ENCODE measurements at places on chromosomes 7 and 10.

DNA sequence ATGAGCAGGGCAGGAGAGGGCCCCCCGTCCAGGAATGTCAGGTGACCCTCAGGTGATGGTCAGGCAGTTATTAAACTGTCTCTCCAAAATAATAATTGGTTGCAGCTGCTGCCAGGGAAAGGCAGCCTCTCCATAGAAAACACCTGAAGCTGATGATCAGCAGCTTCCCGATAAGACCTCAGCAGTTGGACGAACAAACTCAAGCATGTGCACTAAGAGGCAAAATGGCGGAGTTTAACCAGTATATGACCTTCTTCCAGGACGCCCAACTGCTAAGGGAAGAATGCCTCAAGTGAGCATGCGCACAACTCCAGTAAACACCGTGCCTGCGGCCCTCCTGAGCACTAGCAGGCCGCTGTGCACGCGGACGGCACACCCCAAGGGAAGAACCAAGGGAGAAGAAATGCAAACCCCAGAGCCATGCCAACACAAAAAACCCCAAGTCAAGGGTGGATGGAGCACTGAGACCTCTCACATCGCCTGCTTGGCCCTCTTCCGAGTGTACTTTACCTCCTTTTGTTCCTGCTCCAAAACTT, 38.9 kb upstream of the ADARB2 start:
- no peak for DNase-seq

GRCh38 chr7:37234334-37234733, 214.3 kb downstream of the ELMO1 start:
- DNase-seq: no peak

- no peak for DNase-seq
Observed at GRCh38 chr7:43735403-43735801, 6.1 kb upstream of the COA1 start.

GRCh38 chr7:15041226-15041625, 138.7 kb upstream of the DGKB start:
- no peak for DNase-seq

GRCh38 chr10:115895166-115895565, 377.8 kb downstream of the GFRA1 start:
- DNase-seq: no peak

GRCh38 chr7:128010391-128011127, 20.7 kb downstream of the LRRC4 start:
- DNase-seq: no peak

- no peak for DNase-seq
Observed at GRCh38 chr10:70476249-70477035, 2.1 kb upstream of the PALD1 start.

DNA sequence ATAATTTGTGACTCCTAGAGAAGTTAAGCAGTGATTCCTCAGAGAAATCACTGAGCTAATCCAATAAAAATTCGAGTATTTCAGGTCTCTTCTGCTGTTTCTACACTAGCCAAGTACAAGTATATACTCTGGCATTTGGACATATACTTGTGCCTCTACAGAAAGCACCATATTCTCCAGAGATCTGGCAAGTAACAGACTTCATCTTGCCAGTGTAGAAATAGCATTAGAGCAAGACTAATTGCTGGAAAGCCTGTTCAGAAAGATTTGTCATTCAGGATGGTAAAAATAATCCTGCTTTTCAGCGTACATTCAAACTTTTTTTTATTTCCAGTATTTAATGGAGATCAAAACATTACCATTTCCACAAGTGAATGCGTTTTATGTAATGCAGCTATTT, 410.8 kb upstream of the ETV1 start:
- no peak for DNase-seq

DNA sequence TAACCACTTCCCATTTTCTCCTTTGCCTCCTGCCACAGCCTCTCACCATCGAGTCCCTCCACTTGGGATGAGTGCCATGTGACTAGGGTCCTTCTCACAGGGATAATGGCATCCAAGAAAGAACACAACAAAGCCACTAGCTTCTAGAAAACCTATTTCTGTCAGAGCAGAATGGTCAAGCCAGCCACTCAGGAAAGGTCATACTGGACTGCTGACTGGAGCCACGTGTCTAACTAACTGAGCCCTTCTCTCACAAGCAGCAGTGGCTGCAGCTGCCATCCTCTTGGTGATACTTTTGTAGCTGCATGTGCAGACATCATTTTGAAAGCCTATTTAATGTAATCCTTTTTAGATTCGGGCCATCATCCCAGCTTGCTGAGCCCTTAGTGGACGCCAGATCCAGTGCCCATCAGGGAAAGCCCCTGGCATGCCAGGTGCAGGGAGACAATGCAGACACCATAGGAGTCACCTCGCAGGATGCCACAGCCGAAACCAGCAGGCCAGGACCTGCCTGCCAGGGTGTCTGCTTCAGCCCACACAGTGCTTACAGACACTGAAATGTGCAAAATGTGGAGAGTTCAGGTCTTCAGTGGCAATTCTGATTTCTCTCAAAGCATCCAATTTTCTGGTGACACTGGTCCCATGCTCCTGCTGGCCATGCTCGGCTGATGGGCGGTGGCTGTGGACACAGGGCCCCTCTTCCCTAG, 98.3 kb upstream of the DDC start:
- DNase-seq: no peak

DNA sequence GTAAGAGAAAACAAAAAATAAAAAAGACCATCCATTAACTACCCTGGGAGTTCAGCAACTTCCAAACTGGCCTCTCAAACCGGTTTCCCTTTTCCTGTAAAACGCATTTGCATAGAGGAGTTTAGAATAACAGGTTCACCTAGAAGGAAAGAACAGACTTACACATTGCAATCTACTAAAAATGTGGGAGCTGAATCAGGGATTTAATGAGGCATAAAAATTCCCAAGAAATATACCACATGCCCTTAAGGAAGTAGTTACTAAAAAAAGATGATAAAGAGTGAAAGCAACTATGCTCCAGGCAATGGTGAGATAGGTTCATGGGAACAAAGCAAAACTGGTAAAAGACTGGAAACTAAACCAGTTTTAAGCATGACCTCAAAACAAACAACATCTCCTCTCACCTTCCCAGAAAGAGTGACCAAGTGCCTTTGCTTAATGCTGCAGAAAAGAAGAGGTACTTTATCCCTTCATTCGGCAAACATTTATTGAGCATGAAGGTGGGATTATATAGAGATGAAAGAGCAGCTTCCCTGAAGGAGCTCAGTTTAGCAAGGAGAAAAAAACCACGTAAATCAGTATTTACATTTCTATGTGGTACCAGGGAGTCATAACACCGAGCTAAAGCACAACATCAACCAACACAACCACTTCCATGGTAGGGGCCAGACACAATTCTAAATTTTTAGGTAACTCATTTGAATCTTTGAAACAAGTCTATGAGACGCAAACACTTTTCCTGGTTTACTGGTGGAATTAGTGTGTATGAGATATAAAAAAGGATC, 152.8 kb downstream of the SGMS1 start:
- peak; percentile 91 for DNase-seq

DNA sequence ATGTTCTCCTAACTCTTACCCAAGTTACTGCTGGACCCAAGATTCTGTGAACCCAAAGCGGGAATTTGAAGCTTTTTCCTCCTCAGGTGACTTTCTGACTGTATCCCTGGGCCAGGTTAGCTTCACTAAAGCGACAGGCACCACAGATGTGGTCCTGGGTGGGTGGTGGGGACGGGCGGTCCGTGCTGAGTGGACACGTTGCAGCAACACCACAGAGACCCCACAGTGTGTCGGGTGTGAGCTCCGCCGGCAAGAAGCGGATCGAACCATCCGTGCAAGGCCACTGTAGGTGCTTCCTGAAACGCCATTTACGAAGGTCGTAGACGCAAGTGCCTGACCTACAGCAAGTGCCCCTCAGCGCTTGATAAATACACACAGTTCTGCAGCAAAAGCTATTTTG, 325.9 kb downstream of the ADARB2 start:
- no peak for DNase-seq

GRCh38 chr7:100627238-100627549, 14.2 kb downstream of the TFR2 start:
- no peak for DNase-seq

DNA sequence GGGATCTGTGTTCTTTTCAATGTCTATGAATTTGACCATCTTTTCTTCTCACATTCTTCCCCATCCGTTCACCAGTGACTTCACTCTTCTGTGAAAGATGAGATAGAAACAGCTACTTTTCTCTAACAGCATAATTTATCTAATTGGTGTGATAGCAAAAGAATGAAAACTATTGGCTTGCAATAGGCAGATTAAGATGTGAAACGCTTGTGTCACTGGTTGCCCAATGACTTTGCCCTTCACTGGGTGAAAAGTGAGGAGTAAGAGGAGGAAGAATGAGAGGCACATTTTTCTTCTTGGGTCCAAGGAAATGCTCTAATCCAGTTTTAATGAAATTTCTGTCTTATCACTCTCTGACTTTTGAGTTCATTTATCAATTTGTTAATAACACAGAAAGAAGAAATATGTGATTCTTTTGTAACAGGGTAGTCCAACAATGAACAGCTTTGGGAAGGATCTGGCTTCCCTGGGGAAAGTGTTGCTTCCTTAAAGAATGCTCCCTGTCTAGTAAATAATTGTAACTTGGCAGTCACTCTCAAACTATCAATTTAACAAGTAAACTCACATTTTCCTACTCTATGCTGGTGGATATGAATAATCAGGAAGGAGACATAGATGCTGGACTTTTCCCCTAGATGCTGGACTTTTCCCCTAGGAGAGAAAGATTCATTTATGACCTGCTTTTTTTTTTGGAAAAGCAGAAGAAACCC, 35.1 kb downstream of the BET1 start:
- DNase-seq: no peak

DNA sequence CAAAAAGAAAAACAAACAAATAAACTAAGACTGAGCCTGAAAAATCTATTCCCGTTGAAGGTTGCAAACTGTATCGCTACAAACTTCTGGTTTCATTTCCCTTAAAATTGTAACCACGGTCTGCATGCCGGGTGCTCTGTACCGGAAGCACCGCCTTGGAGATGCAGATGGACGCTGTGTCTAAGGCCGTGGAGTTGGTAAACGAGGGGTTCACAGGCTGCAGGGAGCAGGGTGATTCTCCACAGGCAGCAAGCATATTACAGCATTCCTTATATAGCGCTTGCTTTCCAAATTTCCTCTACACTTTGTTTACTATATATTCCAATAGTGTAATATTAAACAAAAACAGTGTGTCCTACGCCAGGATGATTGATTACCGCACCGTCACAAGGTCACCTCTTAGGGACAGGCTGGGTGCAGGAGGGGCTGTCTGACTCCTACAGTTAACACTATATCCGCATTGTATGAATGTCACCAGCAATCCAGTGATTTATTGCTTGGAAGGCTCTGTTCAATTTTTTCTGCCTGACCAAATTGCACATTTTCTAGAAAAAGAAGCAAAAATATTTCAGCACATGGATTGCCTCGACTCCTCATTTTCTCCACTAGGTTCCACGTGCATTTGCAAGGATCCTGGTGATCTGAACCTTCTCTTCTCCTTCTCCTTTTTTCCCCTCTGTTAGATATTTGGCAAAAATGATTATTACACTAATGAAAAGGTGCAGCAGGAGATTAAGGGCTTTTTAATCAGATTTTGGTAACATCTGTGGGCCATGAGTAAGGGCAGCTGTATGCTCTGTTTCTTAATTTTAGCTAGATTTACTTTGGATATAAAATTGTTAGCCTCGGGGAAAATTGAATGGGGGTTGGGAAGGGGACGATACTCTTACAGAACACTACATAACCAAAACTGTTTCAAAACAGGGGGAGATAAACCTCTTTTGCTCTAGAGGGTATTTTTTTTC, 325.8 kb upstream of the MGMT start:
- no peak for DNase-seq

- DNase-seq: no peak
Observed at GRCh38 chr10:128808921-128809440, 658.1 kb upstream of the MGMT start.

GRCh38 chr10:101331956-101332355, 22.0 kb upstream of the BTRC start:
- no peak for DNase-seq

- no peak for DNase-seq
Observed at GRCh38 chr10:82505009-82505408, 630.0 kb downstream of the NRG3 start.

GRCh38 chr10:95305606-95306317, 15.0 kb upstream of the PDLIM1 start:
- DNase-seq: peak; percentile 17

GRCh38 chr7:70360557-70360956, 762.3 kb downstream of the AUTS2 start:
- no peak for DNase-seq

DNA sequence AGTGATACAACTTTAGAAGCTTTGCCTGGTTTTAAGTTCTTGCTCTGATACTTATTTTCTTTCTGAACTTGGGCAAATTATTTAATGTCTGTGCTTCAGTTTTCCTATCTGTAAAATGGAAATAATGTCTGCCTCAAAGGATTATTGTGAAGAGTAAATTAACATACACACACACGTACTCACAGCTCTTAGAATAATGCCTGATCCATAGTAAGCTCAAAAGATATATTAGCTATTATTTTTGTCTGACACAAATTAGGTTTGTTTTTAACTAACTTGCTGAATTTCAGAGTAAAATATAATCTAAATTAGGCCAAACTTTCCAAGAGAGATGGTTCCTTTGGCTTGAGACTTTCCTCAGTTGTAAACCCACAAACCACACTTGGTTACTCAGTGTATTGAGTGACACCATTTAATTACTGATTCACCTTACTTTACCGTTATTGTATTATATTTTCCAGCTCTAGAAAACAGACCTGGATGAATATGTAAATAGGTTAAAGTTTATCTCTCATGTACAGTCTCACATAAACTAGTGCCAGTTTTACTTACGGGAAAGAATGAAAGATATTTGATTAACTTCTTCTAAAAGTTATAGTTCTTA, 50.4 kb downstream of the VTI1A start:
- no peak for DNase-seq

DNA sequence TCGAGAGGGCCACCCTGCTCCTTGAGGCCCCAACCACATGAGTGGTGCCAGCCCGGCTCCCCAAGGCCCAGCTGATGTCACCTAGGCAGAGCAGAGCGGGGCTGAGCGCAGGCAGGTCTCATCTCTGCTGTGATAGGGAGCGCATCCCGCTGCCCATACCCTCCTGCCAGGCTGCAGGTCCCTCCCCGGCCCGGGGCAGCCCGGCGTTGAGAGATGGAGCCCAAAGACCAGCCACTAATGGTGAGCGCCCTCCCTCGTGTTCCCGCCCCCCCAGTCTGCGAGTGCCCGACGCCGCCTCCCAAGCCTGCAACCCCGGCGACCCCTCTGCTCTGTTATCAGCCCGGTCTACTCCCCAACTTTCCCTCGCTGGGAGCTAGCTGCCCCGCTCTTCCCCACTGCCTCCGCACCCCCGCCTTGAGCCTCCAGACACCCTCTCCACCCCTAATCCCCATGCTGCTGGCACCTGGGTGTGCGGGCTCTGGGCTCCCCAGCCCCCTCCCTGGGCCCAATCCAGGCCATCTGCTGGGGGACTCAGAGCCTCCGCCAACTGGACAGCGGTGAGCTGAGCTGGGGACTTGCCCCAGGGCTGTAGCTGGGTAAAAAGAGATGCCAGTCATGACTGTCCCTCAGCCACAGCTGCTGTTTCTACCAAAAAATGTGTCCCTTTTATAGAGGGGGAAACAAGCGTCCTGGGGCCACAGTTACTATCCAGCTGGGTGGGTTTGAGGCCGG, 19.7 kb upstream of the CHST12 start:
- DNase-seq: no peak

- no peak for DNase-seq
Observed at GRCh38 chr10:89702121-89702480, 711 bp downstream of the KIF20B start.

Measured in kidney glomerular epithelial cell (primary cell).